ENCODE measurements at places on chromosomes 12 and 14. TPM values are rescaled to one million over a fixed set of nuclear protein-coding genes. Genes with fewer than 3 reads are reported as not detected.

Gene ADAMTS20
- 0.09 TPM for total RNA-seq

Gene MIA2
- 19.4 TPM for total RNA-seq

Gene CD163L1
- 9.4 TPM for total RNA-seq

Gene TCL1B
- not detected for total RNA-seq

Gene TMEM30B
- 3.2 TPM for total RNA-seq

Gene SINHCAF
- 20.8 TPM for total RNA-seq

Gene ANKS1B
- total RNA-seq = 5.6 TPM

Gene EVL
- total RNA-seq = 32.8 TPM

Gene RHOJ
- total RNA-seq = 7.1 TPM

Gene PDE3A
- 11.3 TPM for total RNA-seq

Gene TMEM229B
- total RNA-seq = 0.40 TPM

Gene FAM186B
- total RNA-seq = 0.18 TPM

Gene AQP6
- total RNA-seq = 0.13 TPM

Gene OR4N2
- total RNA-seq = not detected

Gene GPR84
- total RNA-seq = not detected

Gene TCTN2
- total RNA-seq = 6.3 TPM

Gene KRT83
- not detected for total RNA-seq

Gene RPGRIP1
- total RNA-seq = 0.18 TPM

Gene GPR65
- total RNA-seq = 0.53 TPM

Gene SMCO3
- 0.40 TPM for total RNA-seq

Gene RBP5
- 0.49 TPM for total RNA-seq

Gene MMP17
- 4.0 TPM for total RNA-seq

Gene AMIGO2
- 1.7 TPM for total RNA-seq

Gene CHST11
- total RNA-seq = 2.2 TPM

Gene E2F7
- 3.1 TPM for total RNA-seq

Gene HAL
- total RNA-seq = 0.18 TPM

Gene PAWR
- 6.2 TPM for total RNA-seq

Gene TAS2R7
- not detected for total RNA-seq

Gene TXNDC16
- 5.8 TPM for total RNA-seq

Gene BAG5
- 17.8 TPM for total RNA-seq

Gene PDE6H
- not detected for total RNA-seq

Gene EIF4B
- 699 TPM for total RNA-seq

Gene MDP1
- total RNA-seq = 24.9 TPM

Gene CCDC197
- 0.04 TPM for total RNA-seq

Gene LMO3
- 1.8 TPM for total RNA-seq

Gene SERPINA9
- not detected for total RNA-seq

Gene ALKBH1
- 11.4 TPM for total RNA-seq

Gene CFAP73
- total RNA-seq = not detected

Gene DCN
- total RNA-seq = 2,074 TPM

Gene ACTN1
- total RNA-seq = 30.3 TPM

Gene RNASE7
- total RNA-seq = not detected

Gene KRT71
- not detected for total RNA-seq
